ENCODE measurements at places on chromosomes 4 and X. TPM values are rescaled to one million over a fixed set of nuclear protein-coding genes. Genes with fewer than 3 reads are reported as not detected.

- no peak for DNase-seq
Measured at GRCh38 chr4:85864259-85865205, 389.6 kb downstream of the ARHGAP24 start.

GRCh38 chrX:57044245-57044644 is 48.9 kb upstream of the SPIN3 start:
- DNase-seq = no peak

Gene ZMAT1
- total RNA-seq = 5.8 TPM

GRCh38 chr4:17400686-17401085 is 111.2 kb downstream of the QDPR start:
- DNase-seq = no peak

Gene SYNPO2
- 20.1 TPM for total RNA-seq

Gene BEX1
- total RNA-seq = not detected

DNA sequence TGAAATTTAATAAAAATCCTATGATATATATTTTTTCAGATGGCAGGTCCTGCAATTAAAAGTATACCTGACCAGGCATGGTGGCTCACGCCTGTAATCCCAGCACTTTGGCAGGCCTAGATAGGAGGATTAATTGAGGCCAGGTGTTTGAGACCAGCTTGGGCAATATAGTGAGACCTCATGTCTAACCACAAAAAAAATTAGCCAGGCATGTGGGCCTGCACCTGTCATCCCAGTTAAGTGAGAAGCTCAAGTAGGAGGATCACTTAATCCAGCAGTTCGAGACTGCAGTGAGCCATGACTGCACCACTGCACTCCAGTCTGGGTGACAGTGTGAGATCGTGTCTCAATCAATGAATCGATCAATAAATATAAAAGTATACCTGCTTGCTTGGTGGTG is 2.5 kb downstream of the OCIAD2 start:
- no peak for DNase-seq

- DNase-seq = no peak
Measured at GRCh38 chrX:154597221-154597620, 12.3 kb downstream of the CTAG1A start.

GRCh38 chrX:106927023-106927422 is 6.8 kb downstream of the CLDN2 start:
- DNase-seq = no peak

- no peak for DNase-seq
Measured at GRCh38 chr4:25368315-25368714, 8.7 kb upstream of the ANAPC4 start.

Gene ATP10D
- 18.9 TPM for total RNA-seq

DNA sequence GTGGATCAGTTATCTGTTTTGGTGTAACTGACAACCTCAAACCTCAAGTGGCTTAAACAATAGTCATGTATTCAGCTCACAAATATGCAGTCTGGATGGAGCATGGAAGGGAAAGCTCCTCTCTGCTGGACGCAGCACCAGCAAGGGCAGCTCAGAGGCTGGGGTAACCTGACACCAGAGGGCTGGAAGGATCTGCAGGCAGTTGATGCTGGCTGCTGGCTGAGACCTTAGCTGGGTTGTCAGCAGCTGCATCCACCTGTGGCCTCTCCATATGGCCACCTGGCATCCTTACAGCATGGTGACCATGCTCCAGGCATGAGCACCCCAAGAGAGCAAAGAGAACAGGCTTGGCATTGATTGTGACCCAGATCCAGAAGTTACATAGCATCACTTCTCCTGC is 46.7 kb downstream of the ENPP6 start:
- DNase-seq = no peak

Gene MBTPS2
- total RNA-seq = 3.0 TPM

GRCh38 chr4:179415037-179415846 is 1973.0 kb upstream of the AGA start:
- no peak for DNase-seq

DNA sequence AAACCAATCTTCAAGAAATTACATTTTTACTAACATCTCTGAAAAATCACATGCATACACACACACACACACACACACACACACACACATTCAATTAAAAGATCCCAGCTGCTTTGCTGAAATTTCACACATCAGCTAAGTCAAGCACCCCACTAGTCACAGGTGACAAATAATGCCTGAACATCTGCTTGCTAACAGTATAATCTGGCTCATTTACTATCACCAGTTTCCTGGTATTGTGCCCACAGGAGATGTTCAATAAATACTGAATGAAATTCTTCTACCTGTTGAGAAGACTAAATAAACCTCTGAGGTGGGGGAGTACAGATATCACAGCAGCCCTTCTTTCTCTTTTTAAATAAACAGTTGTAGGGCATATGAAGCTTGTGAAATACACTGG is 994.0 kb downstream of the ARAP2 start:
- no peak for DNase-seq

GRCh38 chrX:117196481-117196880 is 733.7 kb upstream of the CT83 start:
- DNase-seq = no peak

- DNase-seq = no peak
Measured at GRCh38 chrX:150856101-150856500, 42.4 kb downstream of the CD99L2 start.

Gene TCP11X2
- total RNA-seq = 0.30 TPM

Gene CXCR3
- total RNA-seq = 3.2 TPM

- DNase-seq = no peak
Measured at GRCh38 chrX:8462488-8462887, 2.1 kb upstream of the VCX3B start.

Gene NLGN3
- 0.61 TPM for total RNA-seq

Gene IL13RA1
- total RNA-seq = 83.3 TPM

DNA sequence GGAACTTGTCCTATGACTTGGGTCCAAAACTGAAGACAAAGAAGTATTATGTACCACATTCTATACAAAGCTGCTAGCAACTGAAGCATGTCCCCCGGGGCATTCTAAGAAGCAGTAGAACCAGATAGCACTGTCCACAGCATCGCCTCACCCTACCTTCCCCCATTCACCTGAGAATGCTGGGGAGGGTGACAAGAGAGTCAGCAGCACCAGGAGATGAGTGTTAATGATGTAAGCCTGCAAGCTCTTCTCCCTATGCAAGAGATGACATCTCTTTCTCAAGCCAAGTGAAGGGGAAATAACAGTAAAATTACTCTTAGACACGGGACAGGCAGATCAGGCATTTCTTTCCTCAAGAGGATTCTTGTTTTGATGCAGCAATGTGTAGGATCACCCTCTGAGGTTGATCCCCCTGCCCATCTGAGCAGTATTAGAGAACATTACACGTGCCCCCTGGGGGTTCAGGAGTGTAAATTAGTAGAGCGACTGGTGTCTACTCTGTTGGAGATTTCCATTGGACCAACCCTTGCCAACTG is 13.9 kb upstream of the TLR1 start:
- no peak for DNase-seq

Gene SUV39H1
- total RNA-seq = 6.3 TPM

DNA sequence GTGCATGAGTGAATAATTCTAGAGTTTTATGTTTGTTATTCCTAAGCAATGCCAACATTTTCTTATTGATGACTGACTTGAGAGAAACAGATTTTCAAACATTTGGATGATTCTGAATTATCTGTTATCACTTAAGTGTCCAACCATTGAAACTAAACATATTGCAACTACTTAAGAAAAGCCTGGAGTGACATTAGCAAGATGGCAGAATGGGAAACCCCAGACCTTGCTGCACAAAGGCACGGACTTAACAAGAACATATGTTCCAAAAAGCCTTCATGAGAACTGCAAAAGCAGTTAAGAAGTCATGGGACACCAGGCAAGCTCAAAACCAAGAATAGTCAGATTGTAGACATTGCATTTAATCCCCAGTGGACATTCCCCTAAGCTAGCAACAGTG is 215.1 kb downstream of the DCHS2 start:
- no peak for DNase-seq

Gene PACRGL
- total RNA-seq = 45.8 TPM

DNA sequence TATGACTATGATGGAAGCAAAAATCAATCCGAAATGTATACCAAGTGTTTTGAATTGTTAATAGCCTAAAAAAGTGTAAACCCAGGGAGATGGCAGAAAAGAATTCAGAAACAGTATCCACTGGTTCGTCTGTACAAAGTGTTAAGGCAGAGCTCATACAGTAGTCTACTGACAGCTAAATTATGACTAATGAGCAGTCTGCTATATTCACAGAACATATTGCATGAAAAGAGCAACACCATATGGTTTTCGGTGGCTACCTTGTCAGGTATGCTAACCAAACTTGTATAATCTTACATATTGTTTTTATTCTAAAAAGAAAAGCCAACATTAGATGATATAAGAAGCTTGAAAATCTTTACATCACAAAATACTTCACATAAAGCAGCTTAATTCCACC is 18.5 kb downstream of the EPHA5 start:
- DNase-seq = no peak
